Activated T-cell treated with anti-CD3 and anti-CD28 coated beads, Interleukin-2, amount 50 U/mL, for 1 hour (primary cell): ENCODE measurements at places on chromosomes 5 and 9.
A peak's percentile ranks its signal among the peaks of the same experiment; 100 is the strongest.

GRCh38 chr5:141558150-141558549 is 60.6 kb downstream of the DIAPH1 start:
- DNase-seq: no peak

GRCh38 chr5:59568161-59568560 is 325.4 kb downstream of the PDE4D start:
- no peak for DNase-seq

- DNase-seq: no peak
Measured at GRCh38 chr9:26800322-26800721, 92.3 kb downstream of the CAAP1 start.

- no peak for DNase-seq
Measured at GRCh38 chr9:18973348-18973747, 59.7 kb downstream of the SAXO1 start.

DNA sequence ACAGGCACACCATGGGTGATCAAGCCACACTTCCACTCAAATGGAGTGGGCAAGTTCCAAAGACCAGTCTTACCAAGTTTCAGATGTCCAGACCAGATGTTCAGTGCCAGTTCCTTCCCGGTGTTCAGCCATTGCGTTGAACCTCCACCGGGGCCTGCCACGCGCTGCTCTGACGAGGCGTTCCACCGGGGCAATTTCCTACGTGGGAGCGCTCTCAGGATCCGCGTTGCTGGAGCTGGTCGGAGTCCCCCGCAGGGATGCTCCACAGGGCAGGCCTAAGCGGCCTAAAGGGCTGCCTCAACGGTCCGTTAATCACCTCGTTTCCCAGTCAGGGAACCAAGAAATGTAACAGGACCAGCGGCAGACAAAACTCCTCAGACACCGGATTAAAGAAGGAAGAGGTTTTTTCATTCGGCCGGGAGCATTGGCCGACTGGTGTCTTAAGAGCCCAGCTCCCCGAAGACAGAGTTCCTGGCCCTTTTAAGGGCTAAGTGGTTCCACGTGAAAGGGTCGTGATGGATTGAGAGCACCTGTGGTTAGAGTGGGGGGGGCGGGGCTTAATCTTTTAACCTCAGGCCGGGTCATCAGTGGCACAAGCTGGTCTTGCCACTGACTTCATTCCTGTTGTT is 35.7 kb upstream of the PPP1R26 start:
- DNase-seq: no peak

GRCh38 chr9:98983295-98984268 is 39.9 kb downstream of the COL15A1 start:
- no peak for DNase-seq

- no peak for DNase-seq
Measured at GRCh38 chr5:179307013-179307800, 38.1 kb downstream of the ADAMTS2 start.

DNA sequence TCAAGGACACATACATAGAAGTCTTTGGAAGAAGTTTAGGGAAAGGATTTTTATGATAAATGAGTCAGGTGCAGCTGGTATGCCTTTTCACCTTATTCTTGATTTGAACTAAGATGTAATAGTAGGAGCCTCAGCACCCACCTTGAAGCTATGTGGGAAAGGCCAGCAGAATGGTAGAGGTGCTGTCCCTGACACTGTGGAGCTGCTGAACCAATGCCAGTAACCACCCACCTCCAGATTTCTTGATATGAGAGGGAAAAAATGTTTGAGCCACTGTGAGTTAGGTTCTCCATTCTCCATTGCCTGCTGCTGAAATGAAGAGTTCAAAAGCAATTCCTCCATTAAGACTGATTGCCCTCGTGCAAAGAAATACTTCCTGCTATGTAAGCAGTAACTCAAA is 12.2 kb upstream of the HMGCR start:
- DNase-seq: no peak

GRCh38 chr5:151094030-151094851 is 13.4 kb upstream of the TNIP1 start:
- DNase-seq: peak; percentile 48

DNA sequence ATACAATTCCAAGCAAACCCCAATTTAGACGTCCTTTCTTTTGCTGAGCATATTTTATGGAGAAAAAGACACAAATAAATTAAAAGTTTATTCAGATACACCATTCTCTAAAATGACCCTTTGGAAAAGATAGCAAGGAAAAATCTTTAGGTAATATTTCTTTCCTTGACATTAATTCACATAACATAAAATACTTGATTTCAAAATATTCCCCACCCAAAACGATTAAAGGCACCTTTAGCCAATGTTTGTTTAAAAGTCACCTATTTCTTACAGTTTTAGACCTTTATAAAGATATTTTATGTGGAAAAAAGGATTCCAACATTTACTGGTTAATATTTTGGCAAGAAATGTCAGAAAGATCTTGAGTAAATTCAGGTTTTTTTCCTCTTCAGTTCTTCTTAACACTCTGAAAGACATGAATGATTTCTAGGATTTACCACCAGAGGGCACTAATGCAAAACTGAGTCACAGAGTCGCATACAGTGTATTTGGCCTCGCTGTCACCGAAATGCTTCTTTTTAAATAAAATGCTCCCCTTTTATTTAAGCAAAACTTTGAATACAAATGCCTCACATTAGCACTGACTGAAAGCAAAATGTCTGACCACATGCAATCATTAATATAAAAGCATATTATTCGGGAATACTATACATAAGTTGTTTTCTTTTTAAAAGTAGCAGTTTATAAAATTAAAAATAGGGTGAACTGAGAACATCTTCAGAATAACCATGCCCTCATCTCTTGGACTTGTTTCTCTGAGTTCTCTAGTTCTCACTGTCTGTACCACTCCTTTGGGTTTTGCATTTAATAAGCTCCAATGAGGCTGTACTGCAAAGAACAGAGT is 122.5 kb downstream of the SLC1A3 start:
- DNase-seq: no peak

DNA sequence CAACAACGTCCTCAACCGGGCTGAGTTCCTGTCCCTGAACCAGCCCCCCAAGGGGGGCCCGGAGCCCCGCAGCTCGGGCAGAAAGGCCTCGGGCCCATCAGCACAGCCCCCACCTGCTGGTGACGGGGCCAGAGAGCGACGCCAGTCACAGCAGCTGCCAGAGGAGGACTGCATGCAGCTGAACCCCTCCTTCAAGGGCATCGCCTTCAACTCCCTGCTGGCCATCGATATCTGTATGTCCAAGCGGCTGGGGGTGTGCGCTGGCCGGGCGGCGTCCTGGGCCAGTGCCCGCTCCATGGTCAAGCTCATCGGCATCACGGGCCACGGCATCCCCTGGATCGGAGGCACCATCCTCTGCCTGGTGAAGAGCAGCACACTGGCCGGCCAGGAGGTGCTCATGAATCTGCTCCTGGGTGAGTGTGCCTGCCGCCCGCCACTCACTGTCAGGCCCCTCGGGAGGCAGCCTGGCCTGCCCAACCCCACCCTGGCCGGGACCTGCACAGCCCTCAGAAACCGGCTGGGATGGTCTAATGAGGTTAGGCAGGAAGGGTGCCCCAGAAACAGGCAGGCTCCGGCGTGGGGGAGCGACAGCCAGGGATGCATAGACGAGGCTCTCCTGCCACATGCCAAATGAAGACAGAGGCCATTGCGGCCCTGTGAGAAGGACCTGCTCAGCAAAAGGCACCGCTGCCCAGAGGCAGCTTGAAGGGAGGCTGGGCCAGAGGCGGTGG is 678 bp downstream of the PLPP7 start:
- no peak for DNase-seq

- no peak for DNase-seq
Measured at GRCh38 chr5:135069016-135069770, 35.2 kb upstream of the PITX1 start.

- no peak for DNase-seq
Measured at GRCh38 chr5:103461243-103461642, 101.3 kb downstream of the NUDT12 start.

DNA sequence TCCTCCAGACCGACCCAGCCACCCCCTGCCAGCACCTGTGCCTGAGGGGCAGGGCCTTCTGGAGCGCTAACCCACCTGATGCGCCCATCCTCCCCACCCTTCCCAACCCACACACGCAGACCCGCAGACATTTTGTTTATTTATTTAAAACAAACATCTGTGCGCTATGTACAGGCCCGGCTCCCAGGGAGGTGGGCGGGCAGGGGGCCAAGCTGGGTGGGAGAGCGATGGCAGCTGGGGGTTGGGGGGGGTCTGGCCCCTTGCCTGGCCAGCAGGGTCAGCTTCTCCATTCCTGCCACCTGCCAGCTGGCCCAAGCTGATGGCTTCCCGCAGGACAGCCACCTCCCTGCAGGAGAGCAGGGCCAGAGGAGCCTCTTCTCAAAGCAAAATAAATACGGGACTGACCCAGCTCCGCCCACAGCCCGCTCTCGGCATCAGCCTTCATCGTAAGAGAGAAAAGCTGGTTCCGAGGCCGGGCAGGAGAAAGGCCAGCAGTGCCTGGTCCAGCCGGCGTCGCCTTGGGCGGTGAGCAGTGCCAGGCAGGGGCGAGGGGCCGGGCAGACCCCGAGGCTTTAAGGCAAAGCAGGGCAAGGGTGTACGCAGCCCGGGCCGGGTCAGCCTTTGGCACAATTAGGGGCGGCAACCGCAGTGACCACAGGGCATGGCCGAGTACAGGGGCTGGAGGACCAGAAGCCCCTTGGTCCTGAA is 10.9 kb upstream of the CLIC3 start:
- DNase-seq: no peak

DNA sequence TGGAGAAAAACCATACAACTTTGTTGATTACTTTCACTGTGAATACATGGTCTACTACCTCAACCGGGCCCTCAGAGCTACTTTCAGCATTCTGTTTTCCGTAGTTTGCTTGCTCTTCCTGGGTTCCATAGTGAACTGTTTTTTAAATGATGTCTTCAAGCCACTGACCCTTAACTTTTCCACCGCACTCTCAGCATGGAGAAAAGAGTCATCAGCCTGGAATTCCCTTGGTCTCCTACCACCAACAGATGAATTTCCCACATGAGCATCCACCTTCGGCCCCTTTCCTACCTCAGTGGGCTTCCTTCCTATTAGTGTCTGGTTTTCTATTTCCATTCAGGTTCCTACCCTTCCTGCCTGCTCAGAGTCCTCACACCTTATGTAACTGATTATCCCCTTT is 135.9 kb upstream of the ADAMTSL1 start:
- no peak for DNase-seq

- no peak for DNase-seq
Measured at GRCh38 chr5:31860726-31861433, 221.9 kb downstream of the PDZD2 start.
